ENCODE measurements at places on chromosomes 3 and 15. TPM values are rescaled to one million over a fixed set of nuclear protein-coding genes. Genes with fewer than 3 reads are reported as not detected.

Gene KNG1
- total RNA-seq = not detected

Gene MYO5C
- 15.3 TPM for total RNA-seq

Gene NOX5
- 0.18 TPM for total RNA-seq

DNA sequence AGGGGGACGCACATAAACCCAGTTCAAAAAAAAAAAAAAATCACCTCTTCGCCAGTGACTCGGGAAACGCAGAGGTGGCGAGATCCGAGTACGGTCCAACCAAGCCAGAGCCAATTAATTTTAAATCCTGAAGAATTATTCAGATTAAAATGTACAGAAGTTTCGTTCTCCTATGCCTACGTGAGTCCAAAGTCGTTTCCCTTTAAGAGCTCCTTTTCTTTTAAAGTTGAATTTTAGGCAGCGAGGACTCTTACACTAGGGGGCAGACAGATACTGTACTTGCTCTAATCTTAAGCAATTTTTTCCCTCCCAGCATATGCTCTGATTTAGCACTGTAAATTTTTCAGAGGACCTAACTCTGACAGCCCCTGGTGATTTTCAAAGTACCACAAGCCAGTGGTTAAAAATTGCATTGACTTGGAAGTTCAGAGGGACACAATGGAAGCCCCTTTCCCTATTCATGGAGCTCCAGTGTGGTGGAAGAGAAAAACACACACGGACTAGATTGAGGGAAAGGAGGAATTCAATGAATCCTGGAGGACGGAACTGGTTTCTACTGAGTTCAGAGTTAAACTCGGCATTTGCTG is 3.3 kb upstream of the NR2F2 start:
- no peak for DNase-seq

Gene PLSCR5
- not detected for total RNA-seq

Gene PLA2G4E
- total RNA-seq = not detected

Gene BBS4
- total RNA-seq = 16.5 TPM

All from aorta (tissue), 5 donors.